ENCODE measurements at places on chromosomes 11 and 22.
A peak's percentile ranks its signal among the peaks of the same experiment; 100 is the strongest.

DNA sequence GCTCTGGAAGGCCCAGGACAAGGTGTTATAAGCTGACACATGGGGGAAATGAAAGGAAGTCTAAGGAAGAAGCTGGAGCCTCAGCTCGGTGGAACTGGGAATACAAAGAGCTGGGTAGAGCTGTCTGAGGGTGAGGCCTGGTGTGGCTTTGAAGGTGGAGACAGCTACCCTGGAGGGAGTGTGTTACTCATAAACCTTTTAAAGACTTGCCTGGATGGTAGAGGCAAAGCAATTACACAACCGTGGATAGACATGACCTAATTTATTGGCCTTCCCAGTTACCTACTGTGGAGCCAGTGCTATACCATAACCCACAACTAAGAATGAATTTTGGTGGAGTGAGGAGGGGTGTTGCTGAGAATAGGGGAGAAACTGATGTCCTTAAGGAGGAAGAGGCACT is 22.6 kb downstream of the EXPH5 start:
- DNase-seq, result no peak

GRCh38 chr11:67054346-67054835 is 2.3 kb upstream of the RHOD start:
- no peak for DNase-seq

DNA sequence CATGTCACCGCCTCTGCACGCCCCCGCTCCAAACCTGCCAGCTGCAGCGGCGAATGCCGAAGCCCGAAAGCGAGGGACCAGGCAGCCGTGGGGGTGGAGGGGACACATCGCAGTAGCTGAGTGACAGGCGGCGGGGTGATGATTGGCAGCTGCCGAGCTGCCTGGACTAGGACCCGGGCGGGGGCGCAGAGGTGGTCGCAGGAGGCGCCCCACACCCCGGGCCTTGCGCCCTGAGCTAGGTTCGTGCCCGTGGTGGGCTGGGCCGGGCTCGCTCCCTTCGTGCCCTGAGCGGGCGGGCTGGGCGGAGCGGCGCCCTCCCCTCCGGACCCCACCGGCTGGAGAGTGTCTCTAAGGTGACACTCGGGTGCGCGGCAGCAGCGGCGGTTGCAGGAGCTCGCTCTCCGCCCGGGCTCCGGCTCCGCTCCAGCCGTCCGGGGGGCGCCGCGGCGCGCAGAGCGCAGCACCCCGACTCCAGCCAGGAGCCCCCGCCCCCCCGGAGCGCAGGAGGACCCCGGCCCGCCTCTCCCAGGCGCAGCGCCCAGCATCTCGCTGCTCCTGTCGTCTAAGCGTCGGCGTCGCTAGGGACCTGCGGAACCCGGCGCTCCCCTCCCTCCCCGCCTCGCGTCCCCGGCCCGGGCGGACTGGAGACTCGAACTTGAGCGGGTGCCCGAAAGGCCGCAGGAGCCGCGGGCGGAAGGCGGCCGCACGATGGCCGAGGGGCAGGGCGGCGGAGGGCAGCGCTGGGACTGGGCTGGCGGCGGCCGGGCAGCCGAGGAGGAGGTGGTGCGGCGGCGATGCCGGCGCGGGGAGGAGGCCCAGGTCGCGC is 14.5 kb upstream of the DGKZ start:
- DNase-seq, result no peak

GRCh38 chr11:86571273-86571948 is 101.0 kb downstream of the ME3 start:
- peak; percentile 66 for DNase-seq

GRCh38 chr11:123523539-123523938 is 93.5 kb downstream of the GRAMD1B start:
- no peak for DNase-seq

- no peak for DNase-seq
Observed at GRCh38 chr11:43212279-43212678, 99.5 kb upstream of the API5 start.

- DNase-seq, result no peak
Observed at GRCh38 chr11:110308071-110308470, 11.7 kb upstream of the RDX start.

DNA sequence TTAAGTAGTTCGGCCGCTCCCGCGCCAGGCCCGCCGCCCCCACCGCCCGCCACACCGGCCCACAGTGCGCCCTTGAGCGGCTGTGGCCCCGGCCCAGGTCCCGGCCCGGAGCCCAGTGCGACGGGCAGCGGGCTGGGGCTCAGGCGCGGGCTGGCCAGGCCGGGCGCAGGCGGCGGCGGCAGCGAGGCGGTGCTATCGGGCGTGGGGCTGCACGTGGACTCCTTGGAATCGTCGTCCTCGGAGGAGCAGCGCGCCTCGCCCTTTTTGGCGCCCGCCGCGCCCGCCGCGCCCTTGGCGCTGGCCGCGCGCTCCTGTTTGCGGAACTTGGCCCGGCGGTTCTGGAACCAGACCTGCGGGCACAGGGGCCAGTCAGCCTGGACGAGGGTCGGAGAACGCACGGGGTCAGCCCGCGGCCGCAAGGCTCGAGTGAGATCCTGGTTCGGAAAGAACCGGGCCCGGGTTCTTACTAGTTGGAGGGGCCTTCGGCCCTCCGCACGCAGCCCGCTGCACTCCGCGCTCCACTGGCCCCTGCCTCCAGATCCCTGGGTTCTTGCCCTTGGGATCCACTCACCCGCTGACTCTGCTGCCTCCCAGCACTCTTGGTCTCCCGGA is 4.0 kb downstream of the PHOX2A start:
- peak; percentile 38 for DNase-seq

DNA sequence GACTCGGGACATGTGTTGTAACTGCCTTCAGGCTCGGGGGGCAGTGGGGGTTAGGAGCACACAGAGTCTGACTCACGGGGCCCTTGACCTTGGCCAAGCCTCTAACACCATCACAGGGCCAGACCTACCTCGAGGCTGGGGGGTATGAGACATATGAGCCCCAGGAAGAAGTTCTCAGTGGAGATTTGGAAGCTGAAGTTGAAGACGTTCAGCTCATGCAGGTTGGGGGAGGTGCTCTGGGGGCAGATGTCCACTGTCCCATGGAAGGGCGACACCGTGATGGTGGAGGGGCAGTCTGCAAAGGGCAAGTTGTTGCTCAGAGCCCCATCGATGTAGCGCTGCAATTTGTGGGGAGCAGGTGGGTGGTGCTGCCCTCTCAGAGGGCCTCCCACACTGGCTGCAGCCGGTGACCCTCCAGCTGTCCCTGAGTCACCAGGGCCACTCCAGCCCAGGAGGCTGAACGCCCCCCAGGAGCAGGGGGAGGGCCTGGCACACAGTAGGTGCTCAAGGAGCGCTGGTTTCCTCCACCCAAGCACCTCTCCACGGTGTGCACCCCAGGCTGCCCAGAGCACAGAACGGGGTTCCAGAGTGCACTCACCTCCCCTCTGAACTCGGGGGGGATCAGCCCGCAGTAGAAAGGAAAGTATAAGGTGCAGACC is 2.5 kb downstream of the PNPLA5 start:
- no peak for DNase-seq

DNA sequence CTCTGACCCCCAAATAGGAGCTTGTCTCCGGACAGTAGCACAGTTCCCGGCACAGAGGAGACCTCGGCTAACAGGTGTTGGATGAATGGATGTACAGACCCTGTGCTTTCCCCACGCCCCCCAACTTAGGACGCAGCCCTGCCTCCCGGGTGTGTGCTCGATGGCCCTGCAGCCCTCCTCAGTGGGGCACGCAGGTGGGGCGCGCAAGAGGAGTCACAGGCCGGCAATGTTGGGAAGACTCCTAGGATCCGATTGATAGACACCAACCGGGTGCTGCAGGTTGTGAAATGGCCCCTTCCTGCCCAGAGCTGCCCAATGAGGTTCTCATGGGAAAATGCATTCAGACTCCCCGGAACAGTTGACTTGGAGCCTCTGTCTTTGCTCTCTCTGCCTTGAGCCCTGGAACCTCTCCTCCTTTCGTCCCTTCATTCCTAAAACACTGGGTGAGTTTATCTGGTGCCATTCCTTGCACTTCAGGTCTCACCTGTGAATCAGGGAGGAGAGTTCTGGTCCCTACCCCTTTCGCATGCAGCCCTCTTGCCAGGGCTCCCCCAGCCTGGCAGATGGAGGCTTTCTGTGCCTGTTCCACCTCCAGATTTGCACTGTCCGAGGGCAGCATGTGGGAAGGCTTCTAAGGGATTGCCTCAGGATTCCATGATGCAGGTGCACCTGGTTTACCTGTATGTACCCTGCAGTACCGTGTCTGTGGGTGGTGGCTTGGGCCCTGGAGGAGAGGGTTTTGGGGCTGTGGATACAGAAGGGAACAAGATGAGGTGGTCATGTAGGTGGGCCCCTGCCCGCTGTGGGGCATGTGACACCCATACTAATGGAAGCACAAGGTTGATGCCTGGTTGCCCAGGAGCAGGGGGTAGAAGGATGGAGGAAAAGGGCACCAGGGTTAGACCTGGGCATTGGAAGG is 1.2 kb downstream of the MICALL1 start:
- DNase-seq, result no peak

DNA sequence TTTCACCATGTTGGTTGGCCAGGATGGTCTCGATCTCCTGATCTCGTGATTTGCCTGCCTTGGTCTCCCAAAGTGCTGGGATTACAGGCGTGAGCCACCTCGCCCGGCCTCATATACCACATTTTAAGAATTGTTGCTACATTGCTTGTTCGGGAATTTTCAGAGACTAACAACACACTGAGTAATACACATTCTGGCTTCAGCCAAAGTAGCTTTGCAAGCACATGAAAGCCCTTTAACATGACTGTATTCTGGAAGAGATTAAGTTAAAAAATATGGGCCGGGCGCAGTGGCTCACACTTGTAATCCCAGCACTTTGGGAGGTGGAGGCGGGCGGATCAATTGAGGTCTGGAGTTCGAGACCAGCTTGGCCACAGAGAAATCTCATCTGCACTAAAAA is 15.0 kb downstream of the CRTAM start:
- no peak for DNase-seq

DNA sequence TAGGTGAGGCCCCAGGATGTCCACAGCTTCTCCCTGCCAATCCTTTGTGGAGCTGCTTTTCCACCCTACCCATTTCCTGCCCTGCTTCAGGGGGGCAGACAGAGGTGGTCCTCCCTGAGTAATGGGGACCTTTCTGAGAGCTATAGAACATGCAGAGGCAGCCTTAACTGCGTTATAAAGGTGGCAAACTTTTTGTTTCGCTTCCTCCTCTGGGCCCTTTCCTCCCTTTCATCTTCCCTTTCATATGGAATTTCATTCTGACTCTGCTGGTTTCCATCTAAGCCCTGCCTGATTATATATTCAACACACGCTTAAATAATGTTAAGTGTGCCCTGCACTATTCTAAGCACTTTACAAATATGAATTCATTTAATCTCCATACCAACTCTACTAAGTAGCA is 169.3 kb upstream of the E2F8 start:
- no peak for DNase-seq

DNA sequence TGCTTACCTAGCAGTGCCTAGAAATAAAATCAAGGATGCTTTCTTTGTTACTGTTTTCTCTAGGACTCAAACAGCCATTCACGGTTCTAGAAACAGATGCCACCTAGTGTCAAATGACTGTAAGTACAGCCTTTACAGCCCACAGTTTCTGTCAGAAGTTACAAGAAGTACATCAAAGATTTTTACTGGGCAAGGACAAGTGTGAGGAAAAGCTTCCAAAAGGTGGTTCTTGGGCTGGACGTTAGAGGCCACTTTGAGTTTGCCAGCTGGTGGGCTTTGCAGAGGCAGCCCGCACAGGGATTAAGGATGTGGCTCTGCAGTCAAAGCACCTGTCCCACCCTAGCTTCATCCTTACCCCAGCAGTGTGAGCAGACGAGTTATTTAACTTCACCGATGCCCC is 6.9 kb downstream of the KMT5B start:
- DNase-seq, result peak; percentile 17

GRCh38 chr11:20156876-20157613 is 3.2 kb downstream of the DBX1 start:
- no peak for DNase-seq

- DNase-seq, result no peak
Observed at GRCh38 chr11:69297787-69298266, 3.9 kb downstream of the MYEOV start.

DNA sequence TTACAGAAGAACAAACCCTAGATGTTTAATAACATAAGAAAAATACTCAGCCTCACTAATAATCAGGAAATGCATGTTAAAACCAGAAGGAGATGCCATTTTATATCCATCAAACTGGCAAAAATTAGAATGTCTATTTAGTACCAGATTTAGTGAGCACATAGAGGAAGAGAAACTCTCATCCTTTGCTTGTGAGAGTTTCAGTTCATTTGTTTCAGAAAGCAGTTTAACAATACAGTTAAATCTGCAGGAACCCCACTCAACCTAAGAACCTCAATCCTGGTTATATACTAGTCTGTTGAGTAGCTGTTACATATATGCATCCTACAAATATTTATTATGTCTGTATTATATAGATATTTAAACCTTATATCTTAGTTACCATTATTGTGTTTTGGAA is 172.6 kb downstream of the WNT11 start:
- DNase-seq, result no peak

DNA sequence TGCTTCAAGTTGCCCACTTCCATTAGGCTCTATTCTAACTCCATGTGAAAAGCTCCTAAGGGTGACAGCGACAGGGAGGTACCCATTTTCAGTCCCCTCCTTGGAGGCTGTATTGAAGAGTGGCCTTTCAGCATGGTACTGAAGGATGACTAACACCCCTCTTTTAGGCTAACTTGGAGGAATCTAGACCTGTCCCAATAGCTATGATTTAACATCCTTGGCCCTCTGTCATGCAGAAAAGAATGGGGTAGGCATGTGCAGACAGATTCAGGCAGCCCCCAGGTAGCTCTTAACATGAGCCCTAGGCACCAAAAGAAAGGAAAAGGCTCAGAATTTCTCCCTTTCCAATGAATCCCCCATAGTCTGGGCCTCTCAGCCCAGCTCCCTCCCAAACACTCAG is 89.3 kb upstream of the AMOTL1 start:
- no peak for DNase-seq

- DNase-seq, result no peak
Observed at GRCh38 chr11:126384449-126385070, 29.1 kb downstream of the ST3GAL4 start.

DNA sequence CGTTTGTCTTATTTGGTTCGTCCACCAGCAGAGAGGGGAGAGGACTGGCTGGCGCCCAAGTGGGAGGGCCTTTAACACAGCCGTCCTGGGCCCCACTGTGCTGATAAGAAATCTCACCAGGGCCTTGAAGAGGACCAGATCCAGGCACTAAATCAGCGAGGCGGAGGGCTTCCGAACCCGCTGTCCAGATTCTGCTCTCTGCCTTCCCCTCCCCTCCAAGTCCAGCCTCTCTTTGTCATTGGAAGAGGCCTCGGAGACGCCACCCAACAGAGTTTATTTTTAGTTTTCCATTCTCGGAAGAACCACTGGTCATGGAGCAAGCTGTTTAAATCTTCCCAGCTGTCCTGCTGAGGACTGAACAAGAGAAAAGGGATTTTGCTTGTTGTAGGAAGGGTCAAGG is 9.3 kb upstream of the FXYD6 start:
- no peak for DNase-seq

GRCh38 chr22:46172522-46173110 is 22.3 kb downstream of the PPARA start:
- DNase-seq, result no peak

- DNase-seq, result peak; percentile 18
Observed at GRCh38 chr11:8933931-8934330, 1.2 kb upstream of the C11orf16 start.

- DNase-seq, result no peak
Observed at GRCh38 chr11:95659088-95659487, 130.5 kb downstream of the FAM76B start.

- no peak for DNase-seq
Observed at GRCh38 chr22:33443683-33444082, 385.5 kb upstream of the SYN3 start.

Data from endothelial cell (in vitro differentiated cells).